NCI-H774 (cell line): ENCODE measurements at places on chromosomes 4 and X.

DNA sequence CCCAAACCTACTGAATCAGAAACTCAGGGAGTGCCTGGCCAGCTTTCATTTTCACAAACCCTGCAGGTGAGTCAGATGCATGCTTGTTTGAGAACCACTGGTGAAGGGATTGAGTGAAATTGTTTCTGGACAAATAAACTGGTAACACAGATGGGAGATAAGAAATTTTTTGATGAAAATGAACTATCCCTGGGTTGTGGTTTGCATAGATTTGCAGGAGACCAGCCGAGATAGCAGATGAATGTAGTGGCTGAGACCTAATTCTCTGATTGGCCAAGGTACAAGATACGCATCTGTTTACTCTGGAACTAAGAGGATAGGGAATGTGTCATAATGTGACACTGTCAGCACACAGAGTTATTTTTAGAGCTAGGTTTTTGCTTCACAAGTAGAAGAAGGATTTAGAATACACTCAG, 117.8 kb upstream of the NOCT start:
- DNase-seq: peak; percentile 70

GRCh38 chr4:73788411-73788810, 48.0 kb downstream of the CXCL8 start:
- no peak for DNase-seq

DNA sequence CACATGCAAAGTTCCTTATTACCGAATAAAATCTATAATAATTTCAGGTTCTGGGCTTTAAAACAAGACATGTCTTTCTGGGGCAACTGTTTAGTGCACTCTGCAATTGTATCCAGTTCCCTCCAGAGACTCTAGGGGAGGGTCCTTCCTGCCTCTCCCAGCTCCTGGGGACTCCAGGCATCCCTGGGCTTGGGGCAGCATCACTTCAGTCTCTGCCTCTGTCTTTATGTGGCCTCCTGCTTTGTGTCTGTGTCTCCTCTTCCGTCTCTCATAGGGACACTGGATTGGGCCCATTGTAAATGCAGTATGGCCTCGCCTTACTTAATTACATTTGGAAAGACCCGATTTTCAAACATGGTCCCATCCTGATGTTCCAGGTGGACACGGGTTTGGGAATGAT, 10.9 kb upstream of the ASMTL start:
- no peak for DNase-seq

- DNase-seq: no peak
Observed at GRCh38 chrX:12060489-12061260, 77.6 kb upstream of the FRMPD4 start.

GRCh38 chrX:120560405-120560841, 339 bp downstream of the CUL4B start:
- DNase-seq: no peak

- no peak for DNase-seq
Observed at GRCh38 chrX:114583646-114584374, at the start of gene HTR2C. HTR2C (plus strand) TSS chrX:114584086; CDS start chrX:114726937, 142,851 bp downstream.

GRCh38 chr4:183434264-183434663, 10.2 kb upstream of the CDKN2AIP start:
- no peak for DNase-seq

DNA sequence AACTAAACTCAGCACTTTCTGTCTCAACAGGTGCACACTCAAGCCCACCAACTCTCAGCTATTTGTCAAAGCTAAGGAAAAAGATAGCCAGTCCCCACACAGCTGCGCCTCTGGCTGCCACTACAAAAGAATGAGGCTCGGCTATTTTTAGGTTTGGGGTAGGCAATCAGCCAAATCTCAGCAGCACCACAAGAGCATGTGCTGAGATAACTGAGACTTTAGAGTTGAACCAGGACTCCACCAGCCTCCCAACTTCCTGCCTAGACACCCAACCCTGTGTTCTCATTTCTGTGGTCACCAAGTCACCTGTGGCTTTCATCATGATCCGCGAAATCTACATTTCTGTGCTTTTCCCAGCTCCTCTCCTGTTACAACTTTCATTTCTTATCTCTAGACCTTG, 28.0 kb downstream of the DMD start:
- DNase-seq: no peak

- DNase-seq: peak; percentile 37
Observed at GRCh38 chr4:139841464-139842195, 176.0 kb downstream of the MGST2 start.

- no peak for DNase-seq
Observed at GRCh38 chr4:25043548-25043947, 12.8 kb upstream of the LGI2 start.

DNA sequence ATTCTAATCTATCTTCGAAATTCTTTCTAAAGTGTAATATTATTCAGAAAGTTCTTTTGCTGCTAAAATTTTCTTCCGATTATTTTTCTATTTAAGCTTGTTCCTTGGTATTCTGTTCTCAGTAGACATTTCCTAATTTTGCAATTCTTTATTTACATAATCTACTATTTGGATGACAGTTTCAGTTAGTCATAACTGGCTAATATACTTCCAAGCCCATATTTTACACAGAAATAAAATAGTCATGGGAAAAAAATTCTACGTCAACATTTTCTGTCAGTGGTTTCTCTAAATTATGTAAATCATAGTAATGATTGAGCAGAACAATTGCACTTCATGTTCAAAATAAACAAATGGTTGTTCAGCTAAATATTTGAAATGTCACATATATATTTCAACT, 178.0 kb upstream of the ANKRD50 start:
- DNase-seq: no peak

- DNase-seq: no peak
Observed at GRCh38 chrX:13815664-13816063, 1.2 kb downstream of the GPM6B start.

DNA sequence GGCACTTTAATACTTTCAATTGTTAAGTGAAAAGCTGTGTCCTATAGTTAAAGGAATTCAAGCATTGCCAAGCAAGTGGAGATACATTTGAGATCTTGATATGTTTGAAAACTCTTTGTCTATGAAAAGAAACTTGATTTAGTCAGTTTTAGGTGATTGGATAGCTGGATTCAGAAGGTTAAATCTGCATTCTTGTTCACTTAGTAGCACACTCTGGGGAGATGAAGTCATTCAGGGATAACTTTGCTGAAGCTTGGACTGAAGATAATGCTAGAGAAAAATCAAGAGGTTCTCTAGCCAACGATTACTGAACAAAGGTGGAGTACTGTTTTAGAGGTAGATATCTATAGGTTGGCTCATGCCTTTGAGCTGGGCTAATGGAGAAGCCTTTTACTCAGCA, 90.6 kb downstream of the DCAF8L2 start:
- no peak for DNase-seq

GRCh38 chr4:40769266-40769665, 19.5 kb downstream of the NSUN7 start:
- DNase-seq: no peak

DNA sequence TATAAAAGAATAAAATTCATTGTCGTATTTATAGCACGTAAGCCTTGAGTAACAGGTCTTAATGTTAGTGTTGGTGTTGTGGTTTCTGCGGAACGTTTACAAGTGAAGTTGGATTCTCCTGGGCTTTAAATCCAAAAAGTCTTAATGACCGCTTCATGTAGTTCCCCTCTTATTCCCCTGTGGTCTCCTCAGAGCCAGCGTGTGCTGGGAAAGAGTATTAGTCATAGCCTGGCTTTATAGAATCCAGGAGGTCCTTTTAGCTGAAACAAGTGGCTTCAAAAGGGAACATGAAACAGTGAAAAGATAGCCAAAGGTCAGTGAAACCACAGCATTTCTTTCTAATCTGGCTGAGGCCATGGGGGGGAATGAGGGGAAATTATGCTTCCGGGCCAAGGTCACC, 79.1 kb downstream of the CLCN4 start:
- no peak for DNase-seq

DNA sequence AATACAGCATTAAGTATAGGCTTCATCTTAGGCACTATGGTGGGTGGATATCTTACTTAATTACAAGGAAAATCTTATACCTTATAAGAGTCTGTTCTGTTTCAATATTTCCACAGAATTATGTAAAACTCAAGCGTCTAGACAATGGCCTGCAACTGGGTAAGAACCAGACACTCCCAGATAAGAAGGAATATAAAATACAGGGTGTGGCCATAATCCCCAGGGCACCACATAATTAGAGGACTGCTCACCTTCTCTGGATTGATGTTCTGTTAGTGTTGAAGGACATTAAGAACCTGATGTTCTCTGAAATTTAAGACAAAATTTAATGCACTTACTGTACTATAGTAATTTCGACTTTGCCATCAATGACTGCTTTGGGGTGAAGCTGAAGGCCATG, 198.2 kb upstream of the ARSJ start:
- no peak for DNase-seq

DNA sequence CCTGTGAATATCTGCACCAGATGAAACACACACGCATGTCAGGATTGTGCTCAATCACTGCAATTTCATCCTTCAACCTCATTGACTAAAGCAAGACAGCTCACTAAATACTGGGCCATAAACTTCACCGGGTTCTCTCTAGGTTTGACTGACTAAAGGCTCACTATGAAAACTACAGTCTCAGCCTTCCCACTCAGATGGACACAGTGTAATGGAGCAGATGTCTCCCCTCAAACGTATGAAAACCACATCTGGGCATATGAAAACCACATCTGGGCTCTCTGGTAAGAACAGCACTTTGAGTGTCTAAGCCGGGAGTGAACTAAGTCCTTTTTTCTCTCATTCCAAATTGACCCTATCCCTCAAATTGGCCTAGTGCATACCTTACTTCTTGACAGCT, 15.2 kb downstream of the GEMIN8 start:
- no peak for DNase-seq

GRCh38 chrX:150607201-150607600, 38.8 kb downstream of the MTM1 start:
- no peak for DNase-seq

- no peak for DNase-seq
Observed at GRCh38 chr4:183989461-183989860, 84.4 kb downstream of the STOX2 start.

- DNase-seq: no peak
Observed at GRCh38 chr4:4719436-4719835, 140.0 kb upstream of the MSX1 start.

DNA sequence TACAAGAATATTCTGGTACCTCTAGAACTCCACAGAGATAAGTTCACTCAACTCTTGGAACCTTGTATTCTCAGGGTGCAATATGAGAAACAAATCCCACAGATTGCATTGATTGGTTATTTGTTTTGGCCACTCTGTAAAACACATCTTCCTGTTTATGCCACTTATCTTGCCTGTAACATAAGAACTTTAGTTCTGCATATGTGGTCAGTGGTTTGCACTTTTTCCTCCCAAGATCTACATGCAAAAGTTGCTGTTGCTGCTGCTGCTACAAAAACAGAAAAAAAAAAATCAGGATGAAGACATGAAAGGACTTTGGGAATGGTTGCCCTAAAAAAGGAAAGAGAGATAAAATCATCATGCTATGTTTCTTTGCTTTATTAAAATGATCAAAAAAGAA, 9.6 kb downstream of the ODAPH start:
- no peak for DNase-seq

GRCh38 chr4:188008377-188008776, 12.8 kb downstream of the ZFP42 start:
- DNase-seq: no peak

DNA sequence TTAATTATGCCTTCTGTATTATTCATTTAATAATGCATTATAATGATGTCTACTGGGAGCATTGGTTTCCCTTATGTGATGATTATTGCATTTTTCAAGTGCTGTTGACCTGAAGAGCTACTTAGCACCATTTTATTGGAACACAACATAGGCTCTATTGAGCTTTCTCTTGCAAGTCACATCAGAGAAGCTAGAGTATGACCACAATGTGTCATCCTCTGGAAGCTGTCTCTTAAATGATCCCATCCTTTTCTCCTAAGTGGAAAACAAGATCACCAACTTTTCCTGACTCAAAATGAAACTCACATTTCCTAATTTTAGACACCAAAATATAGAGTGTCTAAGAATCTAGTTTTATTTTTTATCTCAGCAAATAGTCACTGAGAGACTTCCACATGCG, 1451.9 kb downstream of the PCDH7 start:
- DNase-seq: no peak

DNA sequence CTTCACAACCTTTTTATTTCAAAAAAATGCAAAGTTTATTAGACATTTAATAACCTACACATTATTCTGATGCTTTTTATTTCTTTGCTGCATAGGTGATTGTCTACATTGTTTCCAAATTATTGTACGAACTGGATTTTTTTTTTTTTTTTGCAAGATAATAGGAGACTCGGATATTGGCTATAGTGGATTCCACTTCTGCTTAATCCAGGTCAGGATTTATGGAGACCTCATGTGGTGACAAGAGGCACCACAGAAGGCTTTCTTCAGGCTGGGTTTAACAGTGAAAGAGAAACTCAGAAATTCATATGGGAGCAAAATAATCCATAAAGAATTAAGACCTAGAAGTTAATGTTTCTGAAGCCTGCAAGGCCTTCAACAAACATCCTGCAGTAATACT, 2.4 kb upstream of the SLIT2 start:
- DNase-seq: no peak

DNA sequence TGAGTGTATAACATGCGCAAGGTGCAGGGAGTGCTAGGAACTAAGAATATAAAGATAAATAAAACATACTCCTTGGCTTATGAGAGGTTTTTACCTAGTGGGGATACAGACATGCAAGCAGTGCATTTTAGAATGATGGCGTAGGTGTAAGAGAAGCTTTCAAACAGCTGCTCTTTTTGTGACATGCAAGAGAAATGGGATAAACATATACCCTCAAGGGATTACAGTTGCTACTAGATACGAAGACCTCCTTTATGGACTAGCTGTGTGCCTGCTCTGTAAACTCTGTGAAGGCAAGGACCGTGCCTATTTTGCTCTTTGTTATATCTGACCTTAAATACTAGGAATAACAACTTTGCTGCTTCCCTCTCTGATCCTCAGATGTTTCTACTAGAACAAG, 39.0 kb upstream of the SLITRK4 start:
- no peak for DNase-seq

DNA sequence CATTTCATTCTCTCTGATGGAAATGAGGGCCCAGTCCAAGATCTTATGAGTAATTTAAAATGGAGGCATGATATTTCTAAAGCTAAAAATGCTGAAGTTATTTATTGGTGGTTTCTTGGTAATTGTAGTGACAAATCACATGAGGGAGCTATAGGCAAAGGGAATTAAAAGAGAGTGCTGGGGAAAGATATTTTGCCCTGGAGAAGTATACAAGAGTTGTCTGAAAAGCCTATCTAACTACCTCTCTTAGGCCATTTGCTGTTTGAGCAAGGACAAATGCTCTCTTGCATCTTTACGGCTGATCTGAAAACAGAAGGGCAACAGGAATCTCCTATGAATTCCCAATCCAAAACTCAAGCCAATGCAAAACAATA, 89.4 kb downstream of the FMR1NB start:
- DNase-seq: no peak

DNA sequence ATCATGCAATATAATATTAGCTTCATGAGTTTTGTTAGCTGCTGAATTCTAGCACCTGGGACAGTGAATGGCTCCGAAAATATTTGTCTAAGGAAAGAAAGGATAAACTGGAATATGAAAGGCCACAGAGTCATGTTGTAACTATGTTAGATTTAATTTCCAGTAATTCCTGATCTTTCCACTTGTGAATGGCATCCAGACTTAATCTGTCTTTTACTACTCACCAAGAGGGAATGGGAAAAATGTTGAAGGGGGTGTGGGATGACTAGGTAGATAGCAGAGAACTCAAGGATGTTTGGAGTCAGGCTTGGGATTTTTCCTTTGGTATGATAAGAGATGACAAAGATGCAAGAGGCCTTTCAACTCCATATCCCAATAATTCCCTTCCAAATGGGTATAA, 9.4 kb downstream of the ADH6 start:
- no peak for DNase-seq
